ENCODE measurements at places on chromosomes 1 and 21.
A peak's percentile ranks its signal among the peaks of the same experiment; 100 is the strongest.

DNA sequence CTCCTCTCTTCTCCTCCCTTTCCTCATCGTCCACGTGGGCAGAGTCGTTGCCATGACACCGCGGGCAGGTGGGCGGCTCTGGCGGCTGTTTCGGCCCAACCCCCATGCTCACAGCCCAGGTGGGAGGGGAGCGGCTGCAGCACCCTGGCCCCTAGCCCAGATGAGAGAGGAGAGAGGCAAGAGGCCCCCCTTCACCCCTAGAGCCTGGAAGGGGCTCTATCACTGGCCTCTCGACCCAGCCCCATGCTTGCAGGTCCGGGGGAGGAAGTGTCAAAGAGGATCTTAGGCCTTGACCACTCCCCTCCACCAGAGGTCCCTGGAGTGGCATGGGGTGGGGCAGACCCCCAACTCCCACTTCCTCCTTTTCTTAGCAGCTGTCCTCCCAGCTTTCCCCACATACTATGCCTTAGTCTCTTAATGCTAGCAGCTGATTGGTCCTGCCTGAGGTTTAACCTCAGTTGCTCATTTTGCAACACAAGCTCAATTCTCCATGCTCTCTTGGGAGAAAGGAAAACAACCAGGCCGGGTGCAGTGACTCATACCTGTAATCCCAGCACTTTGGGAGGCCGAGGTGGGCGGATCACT lies 10.4 kb downstream of the DLGAP3 start:
- no peak for DNase-seq

GRCh38 chr1:183571678-183572268 lies 18.5 kb downstream of the NCF2 start:
- DNase-seq: no peak

DNA sequence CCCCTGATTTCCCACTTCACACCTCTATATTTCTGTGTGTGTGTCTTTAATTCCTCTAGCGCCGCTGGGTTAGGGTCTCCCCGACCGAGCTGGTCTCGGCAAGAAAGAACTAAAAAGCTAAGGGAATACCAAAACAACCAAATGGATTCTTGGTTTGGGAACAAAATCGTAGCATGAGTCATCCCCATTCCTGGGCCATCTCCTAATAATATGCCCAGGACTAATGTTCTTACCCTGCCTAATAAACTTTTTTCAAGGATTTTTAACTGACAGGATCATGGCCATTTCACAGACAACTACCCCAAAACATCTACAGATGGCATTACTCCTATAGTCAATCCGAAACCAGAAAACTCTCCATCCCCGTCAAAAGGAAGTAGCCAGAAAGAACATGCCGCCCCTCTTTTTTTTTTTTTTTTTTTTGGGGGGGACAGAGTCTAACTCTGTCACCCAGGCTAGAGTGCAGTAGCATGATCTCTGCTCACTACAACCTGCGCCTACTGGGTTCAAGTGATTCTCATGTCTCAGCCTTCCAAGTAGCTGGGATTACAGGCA lies 4.1 kb upstream of the HPDL start:
- no peak for DNase-seq

- DNase-seq: no peak
These were observed 232.1 kb upstream of the KAZN start for GRCh38 chr1:14366091-14367018.

DNA sequence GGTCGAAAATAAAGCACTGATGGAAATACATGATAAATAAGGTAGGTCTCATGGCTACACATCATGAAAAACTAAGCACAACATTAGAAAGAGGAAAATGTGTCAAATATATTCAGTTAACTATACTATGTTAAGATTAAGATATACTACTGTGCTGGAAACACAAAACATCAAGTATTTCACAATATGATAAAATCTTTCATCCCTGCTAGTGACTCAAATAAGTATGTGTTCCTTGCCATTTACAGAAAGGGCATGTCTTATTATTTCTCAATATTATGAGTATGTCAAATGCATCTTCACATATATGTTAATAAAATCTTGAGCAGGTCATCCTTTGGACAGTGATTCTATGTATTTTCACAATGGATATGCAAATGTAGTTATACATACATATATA lies 1260.1 kb upstream of the ADGRL2 start:
- no peak for DNase-seq

- no peak for DNase-seq
These were observed 56.3 kb upstream of the HTR1D start for GRCh38 chr1:23273450-23274133.

GRCh38 chr1:245074232-245074747 lies 80.5 kb upstream of the KIF26B start:
- DNase-seq: no peak

- no peak for DNase-seq
These were observed 6.6 kb downstream of the LRRC47 start for GRCh38 chr1:3789421-3790300.

DNA sequence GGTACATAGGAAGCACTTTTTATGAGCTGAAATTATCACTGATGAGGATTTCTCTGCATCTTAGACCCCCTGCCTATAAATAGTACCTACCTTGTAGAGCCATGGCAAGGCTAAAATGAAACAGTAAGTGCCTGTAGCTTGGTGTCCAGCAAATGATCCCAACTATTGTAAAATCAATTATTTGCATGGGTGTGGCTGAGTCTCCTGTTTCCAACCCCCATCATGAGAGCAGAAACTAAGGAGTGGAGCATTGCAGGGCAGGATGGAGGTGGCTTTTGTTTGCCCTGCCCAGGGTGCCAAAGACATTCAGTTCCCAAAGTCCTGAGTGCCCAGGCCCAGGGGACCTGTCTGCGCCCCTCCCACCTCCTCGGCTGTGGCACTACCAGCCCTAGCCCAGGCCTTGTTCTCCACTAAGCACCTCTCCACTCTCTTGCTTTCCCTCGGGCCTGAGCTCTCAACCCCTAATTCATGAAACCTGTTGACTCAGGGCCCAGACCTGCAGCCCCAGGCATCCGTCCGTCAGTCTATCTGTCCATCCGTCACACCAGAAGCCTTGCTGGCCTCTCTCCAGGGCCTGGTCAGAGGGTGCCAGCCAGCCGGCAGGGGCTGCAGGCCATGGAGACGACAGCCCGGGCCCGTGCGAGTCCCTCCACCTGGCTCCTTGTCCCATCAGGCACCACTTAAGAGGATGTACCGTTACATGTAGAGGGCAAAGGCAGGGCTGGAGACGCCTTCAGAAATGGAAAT lies 39.6 kb downstream of the PAX7 start:
- DNase-seq: no peak

GRCh38 chr1:41340655-41341364 lies 20.4 kb upstream of the FOXO6 start:
- no peak for DNase-seq

- no peak for DNase-seq
These were observed 217.2 kb upstream of the HOOK1 start for GRCh38 chr1:59597420-59598119.

- no peak for DNase-seq
These were observed 57.2 kb downstream of the ITPKB start for GRCh38 chr1:226681652-226682493.

- DNase-seq: no peak
These were observed 9.5 kb downstream of the COLGALT2 start for GRCh38 chr1:184027826-184028695.

DNA sequence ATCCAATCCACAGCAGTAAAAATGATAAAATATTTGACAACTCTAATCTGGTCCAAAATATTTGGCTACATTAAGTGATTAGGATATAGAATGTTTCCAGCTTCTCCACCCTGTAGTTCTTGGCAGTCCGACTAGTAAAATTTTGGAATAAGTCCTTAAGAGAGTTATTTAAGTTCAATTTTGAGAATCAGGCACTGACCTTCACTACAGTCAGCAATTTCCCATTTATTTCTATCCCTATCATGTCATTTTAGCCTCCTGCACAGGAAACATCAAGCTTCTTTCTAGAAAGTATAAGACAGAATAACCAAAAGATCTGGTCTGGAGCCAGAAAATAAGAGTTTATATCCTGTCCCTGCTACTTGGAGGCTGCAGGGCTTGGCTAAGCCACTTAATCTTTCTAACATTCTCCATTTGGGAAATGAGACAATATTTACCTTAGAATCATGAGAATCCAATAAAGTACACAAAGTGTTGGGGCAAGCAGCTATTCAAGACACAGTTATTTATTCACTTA lies 162.2 kb downstream of the DPYD start:
- no peak for DNase-seq

- DNase-seq: no peak
These were observed 132.9 kb upstream of the ERG start for GRCh38 chr21:38631206-38631605.

GRCh38 chr1:208183977-208184911 lies 59.9 kb downstream of the PLXNA2 start:
- DNase-seq: no peak

DNA sequence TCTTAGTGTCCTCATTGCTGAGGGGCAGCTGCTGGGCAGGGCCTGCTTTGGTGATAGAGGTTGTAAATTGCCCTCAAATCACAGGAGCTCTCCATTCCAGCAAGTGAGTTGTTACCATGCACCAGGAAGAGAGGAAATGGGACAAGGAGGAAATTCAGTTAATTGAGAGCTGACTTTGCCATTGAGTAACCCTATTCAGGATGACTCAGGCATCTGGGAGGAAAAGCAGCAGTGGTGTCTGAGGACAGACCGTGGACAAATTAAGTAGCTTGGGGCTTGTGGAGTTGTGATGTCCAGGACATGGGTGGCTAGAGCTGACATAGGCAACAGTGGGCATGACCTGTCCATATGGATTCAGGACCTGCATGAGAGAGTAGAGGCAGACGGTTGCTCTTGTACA lies 5.9 kb downstream of the ARHGEF10L start:
- no peak for DNase-seq

GRCh38 chr1:46131093-46131492 lies 1.3 kb downstream of the PIK3R3 start:
- DNase-seq: no peak

GRCh38 chr1:40232444-40232843 lies 15.3 kb upstream of the TMCO2 start:
- DNase-seq: no peak

DNA sequence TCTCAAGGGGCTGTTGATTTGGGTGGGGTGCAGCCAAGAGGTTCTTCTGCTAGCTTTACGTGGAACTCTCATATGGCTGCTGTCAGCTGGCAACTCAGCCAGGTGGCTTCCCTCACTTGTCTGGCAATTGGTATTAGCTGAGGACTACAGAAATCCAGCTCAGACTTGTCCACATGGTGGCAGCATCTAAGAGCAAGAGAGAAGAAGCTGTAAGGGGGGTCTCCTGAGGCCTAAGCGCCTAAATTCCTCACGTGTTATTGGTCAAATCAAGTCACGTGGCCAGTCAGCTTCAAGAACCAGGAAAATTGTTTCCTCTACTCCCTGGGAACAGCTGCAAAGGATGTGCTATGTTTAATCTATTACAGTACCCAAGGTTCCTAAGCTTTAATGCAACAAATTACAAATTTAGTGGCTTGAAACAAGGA lies 4.2 kb upstream of the DYRK3 start:
- peak; percentile 85 for DNase-seq

DNA sequence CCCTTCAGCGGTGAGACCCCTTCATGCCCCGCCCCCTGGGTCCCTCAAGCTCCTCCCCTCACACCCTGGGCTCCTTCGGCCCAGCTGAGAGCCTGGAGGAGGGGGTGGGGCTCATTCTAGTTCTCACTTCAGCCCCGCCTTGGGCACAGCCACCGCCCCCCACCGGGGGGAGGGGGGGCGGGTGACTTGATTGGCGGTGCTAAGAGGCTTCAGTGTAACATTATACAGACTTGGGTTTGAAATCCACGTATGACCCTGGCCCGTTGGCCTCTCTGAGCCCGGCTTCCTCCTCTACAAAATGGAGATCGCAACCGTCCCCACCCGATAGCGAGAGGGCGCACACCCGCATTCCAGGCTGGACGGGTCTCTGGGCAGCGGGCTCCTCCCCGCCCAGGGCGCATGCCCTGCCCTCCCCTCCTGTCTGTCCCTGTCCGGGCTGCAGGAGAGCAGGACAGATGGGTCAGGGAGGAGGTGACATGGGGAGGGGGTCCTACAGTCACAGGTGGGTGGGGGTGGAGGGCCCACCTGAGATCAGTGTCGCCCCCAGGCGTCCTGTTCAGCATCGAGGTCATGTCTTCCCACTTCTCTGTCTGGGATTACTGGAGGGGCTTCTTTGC lies 5.1 kb downstream of the CLCNKB start:
- DNase-seq: peak; percentile 42

DNA sequence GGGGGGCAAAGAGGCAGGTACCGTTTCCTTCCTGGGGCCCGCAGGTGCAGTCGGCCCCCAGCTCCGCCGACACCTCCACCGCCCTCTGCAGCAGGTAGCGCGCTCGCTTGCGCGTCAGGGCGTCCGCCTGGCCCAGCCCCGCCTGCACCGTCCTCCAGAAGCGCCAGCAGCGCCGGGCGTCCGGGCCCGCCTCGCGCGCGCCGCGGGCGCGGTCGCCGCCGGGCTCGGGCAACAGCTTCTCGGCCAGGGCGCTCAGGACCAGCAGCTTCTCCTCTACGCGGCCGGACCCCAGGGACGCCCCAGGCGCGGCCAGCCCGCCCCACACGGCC lies 863 bp downstream of the TARBP1 start:
- DNase-seq: no peak

DNA sequence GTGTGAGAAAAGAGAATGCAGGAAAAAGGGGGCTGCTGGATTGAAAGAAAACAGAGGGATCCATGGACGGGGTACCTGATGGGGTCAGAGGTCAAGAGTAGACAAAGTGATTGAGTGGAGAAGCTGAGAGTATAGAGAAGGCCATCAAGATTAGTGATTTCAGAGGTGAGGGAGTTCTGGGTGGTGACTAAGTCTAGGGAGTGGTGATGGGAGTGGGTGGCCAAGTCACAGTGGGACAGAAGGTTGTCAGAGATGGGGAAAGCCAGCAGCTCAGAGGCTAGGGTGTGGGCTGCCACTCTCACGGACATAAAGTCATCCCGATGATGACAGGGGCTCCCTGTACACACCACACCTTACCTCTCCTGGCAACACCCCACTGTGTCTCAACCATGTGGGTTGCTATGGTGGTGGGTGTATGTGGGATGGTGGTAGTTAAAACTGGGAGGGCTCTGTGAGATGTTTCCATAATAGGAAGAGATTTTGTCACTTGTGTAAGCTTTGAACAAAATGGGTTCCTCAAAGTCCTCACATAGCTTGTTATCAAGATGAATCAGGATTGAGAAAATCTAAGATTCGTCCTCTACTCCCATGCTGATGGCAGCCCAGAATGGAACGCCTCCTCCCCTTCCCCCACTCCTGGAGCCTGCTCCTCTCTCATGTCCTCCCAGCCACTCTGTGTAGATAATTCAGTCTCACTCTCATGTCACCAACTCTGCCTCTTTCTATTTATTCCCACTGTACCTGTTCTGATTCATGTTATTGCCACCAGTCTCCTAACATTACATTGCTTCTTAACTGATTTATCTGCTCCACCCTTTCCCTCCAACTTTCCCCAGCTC lies 20.3 kb upstream of the CSF1 start:
- DNase-seq: no peak

- no peak for DNase-seq
These were observed 1.7 kb downstream of the PDE9A start for GRCh38 chr21:42654913-42655795.
